ENCODE measurements at places on chromosomes 12 and 14. TPM values are rescaled to one million over a fixed set of nuclear protein-coding genes. Genes with fewer than 3 reads are reported as not detected.

Gene ASPG
- not detected for total RNA-seq

GRCh38 chr12:98470469-98471082, 44.8 kb upstream of the TMPO start:
- no peak for DNase-seq
- no peak overlapping the region for H3K27ac ChIP-seq
- H3K4me3 ChIP-seq, result no peak overlapping the region
- peaks cover 14% of the 10 kb centered on the region for H3K4me1 ChIP-seq

Gene RECQL
- total RNA-seq, result 87.6 TPM

Gene OASL
- total RNA-seq, result 107 TPM

Gene SVOP
- total RNA-seq, result not detected

Gene ACOT6
- total RNA-seq, result not detected

DNA sequence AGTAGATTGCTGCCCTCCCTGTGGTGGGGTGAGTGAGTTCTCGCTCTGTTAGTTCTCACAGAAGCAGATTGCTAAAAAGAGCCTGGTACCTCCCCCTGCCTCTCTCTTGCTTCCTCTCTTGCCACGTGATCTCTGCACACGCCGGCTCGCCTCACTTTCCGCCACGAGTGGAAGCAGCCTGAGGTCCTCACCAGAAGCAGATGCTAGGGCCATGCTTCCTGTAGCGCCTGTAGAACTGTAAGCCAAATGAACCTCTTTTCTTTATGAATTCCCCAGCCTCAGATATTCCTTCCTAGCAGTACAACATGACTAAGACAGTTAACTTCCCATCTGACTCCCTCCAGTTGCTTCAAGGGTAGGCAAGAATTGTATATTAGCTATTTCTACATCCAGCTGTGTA, 76.2 kb downstream of the ETV6 start:
- H3K4me3 ChIP-seq, result no peak overlapping the region
- H3K4me1 ChIP-seq, result peaks cover 43% of the 10 kb centered on the region
- peaks cover 30% of the 10 kb centered on the region for H3K36me3 ChIP-seq
- H3K27me3 ChIP-seq, result no peaks in the 10 kb centered on the region
- H3K27ac ChIP-seq, result no peak overlapping the region

Gene SMCO2
- total RNA-seq, result 0.38 TPM

Gene CLEC14A
- not detected for total RNA-seq

DNA sequence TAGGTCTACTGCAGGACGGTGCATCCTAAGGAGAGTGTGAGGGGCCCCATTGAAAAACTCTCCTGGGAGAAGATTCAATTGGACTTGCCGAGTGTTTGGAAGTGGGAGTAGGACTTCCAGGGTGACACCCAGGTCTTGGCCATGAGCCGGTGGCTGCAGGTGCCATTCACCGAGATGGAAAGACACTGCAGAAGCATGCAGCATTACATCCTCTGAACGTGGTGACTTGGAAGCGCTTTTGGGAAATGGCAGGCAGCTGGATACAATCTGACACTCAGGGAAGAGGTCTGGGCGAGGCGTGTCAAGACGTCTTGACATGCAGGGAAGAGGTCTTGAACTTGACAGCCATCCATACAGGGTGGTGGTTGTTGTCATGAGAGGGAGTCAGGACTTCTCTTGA, 126.9 kb downstream of the PAPOLA start:
- no peaks in the 10 kb centered on the region for H3K27me3 ChIP-seq
- H3K27ac ChIP-seq, result no peak overlapping the region
- no peaks in the 10 kb centered on the region for H3K36me3 ChIP-seq
- DNase-seq, result no peak

GRCh38 chr12:113152835-113153814, 3.6 kb downstream of the CFAP73 start:
- peaks cover 18% of the 10 kb centered on the region for H3K4me1 ChIP-seq
- H3K27me3 ChIP-seq, result peaks cover 32% of the 10 kb centered on the region
- H3K4me3 ChIP-seq, result peak overlapping the region; percentile 68
- H3K27ac ChIP-seq, result no peak overlapping the region

- no peak for DNase-seq
- H3K4me1 ChIP-seq, result no peaks in the 10 kb centered on the region
- H3K36me3 ChIP-seq, result peaks cover 3% of the 10 kb centered on the region
- no peaks in the 10 kb centered on the region for H3K27me3 ChIP-seq
- no peak overlapping the region for H3K4me3 ChIP-seq
- H3K27ac ChIP-seq, result no peak overlapping the region
These were observed 53.9 kb upstream of the STRN3 start for GRCh38 chr14:31080056-31080455.

- no peaks in the 10 kb centered on the region for H3K27me3 ChIP-seq
- DNase-seq, result no peak
- H3K27ac ChIP-seq, result no peak overlapping the region
- H3K4me3 ChIP-seq, result no peak overlapping the region
- H3K36me3 ChIP-seq, result peaks cover 26% of the 10 kb centered on the region
These were observed 8.5 kb downstream of the FBXW8 start for GRCh38 chr12:116919247-116919661.

Measured in activated CD4-positive, alpha-beta memory T cell treated with anti-CD3 and anti-CD28 coated beads, Interleukin-2, amount 10 ng/mL, durations not matched to agents 7 days and 5 days (primary cell).